Melanocyte of skin (primary cell): ENCODE measurements at places on chromosomes 7 and 10. TPM values are rescaled to one million over a fixed set of nuclear protein-coding genes. Genes with fewer than 3 reads are reported as not detected.

Gene PALD1
- 0.34 and 0.73 TPM in 2 replicates for total RNA-seq

Gene HTR5A
- under 0.01 TPM in 1 of 2 replicates, not detected in the other for total RNA-seq

Gene ADK
- 18.6 and 22.5 TPM in 2 replicates for total RNA-seq

Gene PLCE1
- total RNA-seq: under 0.01 and 0.46 TPM in 2 replicates

Gene VWC2
- not detected in 2 replicates for total RNA-seq

Gene GTF2IRD2
- 6.9 and 13.1 TPM in 2 replicates for total RNA-seq

Gene IQUB
- total RNA-seq: under 0.01 and 0.31 TPM in 2 replicates

Gene HK1
- 89.2 and 97.2 TPM in 2 replicates for total RNA-seq

Gene GRM8
- under 0.01 TPM in 1 of 2 replicates, not detected in the other for total RNA-seq

Gene UPK3B
- total RNA-seq: under 0.01 TPM in 1 of 2 replicates, not detected in the other
